Thyroid gland (tissue), 4 donors: ENCODE measurements at places on chromosomes 11 and 22.

DNA sequence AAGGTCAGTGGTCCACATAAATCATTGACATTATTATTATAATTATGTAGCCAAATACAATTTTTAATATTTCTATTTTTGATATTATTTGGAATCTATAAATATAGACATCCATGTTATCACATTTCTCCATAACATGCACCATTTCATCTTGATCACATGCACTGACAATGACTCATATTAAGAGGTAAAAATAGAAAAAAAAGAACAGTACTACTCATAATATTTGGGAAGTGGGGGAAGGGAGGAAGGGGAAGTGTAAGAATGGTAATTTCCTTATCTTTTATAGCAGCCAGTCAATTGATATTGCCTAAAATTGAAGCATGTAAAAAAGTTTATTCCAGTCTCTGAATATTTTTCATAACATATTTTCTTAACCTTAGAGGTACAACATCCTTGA lies 72.3 kb downstream of the ADM start:
- no peak for DNase-seq

DNA sequence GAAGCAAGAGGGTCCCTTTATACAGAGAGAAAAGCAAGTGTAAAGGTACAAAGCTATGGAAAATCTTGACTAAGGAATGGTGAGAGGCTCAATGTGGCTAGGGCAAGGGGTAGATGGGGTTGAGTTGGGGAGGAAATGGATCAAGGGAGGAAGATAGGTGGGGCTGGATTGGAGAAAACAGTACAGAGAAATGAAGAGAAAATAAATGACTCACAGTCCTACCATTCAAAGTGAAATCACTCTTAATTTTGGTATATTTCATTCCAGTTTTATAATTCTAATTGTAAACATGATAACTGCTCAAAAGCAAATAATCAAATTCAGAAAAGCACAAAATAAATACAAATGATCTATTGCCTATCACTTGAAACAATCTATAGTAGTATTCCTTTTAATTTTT lies 16.6 kb downstream of the UBE4A start:
- no peak for DNase-seq

- DNase-seq: no peak
Measured at GRCh38 chr11:20474176-20474881, 86.8 kb downstream of the PRMT3 start.

DNA sequence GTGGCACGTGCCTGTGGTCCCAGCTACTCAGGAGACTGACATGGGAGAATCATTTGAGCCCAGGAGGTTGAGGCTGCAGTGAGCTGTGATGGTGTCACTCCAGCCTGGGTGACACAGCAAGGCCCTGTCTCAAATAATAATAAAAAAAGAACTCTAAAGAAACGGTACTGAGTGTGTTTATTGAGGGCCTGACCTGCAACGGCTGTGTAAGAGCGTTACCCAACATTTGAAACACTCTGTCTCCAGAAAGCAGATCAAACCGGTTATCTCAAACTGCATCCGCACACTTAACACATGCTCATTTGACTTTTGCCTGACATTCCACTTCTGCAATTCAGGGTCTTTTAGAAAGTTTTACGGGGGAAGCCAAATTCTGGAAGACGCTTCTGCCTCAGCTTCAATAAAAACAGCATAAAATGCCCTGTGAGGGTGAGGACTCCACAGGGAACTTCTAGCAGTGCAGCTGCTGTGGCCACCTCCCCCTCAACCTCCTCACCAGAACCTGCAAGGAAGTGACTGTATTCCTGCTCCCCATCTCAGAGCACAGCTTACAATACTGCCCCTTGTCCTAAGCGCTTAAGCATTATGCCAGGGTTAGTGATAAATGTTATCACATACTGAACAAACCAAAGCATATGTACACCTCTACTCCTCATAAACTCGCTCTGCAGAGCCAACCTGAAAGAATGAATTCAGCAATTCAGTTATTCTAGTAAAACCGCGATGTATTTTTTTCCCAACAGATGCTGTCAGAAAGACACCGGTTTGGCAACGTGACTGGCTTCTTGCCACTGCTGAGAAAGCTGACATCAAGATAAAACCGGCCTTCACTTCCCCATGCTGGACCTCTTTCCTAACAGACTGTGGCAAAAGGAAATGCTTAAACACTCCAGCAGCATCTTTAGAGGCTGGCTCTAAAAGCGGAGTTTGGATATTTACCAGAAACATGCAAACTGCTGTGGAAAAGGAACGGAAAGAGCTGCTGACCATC lies 52.2 kb downstream of the PRDM10 start:
- DNase-seq: peak; percentile 56

GRCh38 chr11:2127482-2128129 lies 11.6 kb downstream of the IGF2 start:
- no peak for DNase-seq

- peak; percentile 78 for DNase-seq
Measured at GRCh38 chr22:32202539-32203180, 2.2 kb downstream of the RFPL2 start.

- DNase-seq: no peak
Measured at GRCh38 chr11:72848846-72849466, 34.7 kb downstream of the ATG16L2 start.

GRCh38 chr22:31474743-31475142 lies 14.9 kb downstream of the EIF4ENIF1 start:
- peak; percentile 17 for DNase-seq

- peak; percentile 17 for DNase-seq
Measured at GRCh38 chr11:6755303-6755952, 16.3 kb downstream of the OR2AG2 start.

DNA sequence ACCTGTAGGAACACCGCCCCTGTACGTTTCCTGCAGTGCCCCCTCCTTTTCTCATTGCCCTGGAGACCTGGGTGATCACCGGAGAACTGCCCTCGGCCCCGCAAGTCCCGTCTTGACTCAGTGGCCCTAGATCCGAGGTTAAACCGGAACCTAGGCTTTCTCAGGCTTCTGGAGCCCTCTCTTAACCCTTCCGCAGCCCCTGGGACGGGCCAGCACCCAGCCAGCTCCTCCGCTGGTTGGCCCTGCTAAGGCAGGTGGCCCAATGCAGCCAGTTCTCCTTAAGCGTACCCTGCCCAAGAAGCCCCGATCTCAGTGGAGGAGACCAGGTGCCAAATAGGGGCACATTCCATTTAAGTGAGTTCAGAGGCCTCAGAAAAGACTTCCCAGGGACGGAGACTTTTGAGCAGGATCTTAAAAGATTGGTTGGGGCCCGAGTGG lies 776 bp downstream of the NLRX1 start:
- DNase-seq: peak; percentile 51

- no peak for DNase-seq
Measured at GRCh38 chr11:121914508-121915059, 201.4 kb downstream of the BLID start.

- DNase-seq: no peak
Measured at GRCh38 chr11:11843211-11843621, 1.4 kb downstream of the USP47 start.

- no peak for DNase-seq
Measured at GRCh38 chr22:31754813-31755212, 994 bp downstream of the DEPDC5 start.

DNA sequence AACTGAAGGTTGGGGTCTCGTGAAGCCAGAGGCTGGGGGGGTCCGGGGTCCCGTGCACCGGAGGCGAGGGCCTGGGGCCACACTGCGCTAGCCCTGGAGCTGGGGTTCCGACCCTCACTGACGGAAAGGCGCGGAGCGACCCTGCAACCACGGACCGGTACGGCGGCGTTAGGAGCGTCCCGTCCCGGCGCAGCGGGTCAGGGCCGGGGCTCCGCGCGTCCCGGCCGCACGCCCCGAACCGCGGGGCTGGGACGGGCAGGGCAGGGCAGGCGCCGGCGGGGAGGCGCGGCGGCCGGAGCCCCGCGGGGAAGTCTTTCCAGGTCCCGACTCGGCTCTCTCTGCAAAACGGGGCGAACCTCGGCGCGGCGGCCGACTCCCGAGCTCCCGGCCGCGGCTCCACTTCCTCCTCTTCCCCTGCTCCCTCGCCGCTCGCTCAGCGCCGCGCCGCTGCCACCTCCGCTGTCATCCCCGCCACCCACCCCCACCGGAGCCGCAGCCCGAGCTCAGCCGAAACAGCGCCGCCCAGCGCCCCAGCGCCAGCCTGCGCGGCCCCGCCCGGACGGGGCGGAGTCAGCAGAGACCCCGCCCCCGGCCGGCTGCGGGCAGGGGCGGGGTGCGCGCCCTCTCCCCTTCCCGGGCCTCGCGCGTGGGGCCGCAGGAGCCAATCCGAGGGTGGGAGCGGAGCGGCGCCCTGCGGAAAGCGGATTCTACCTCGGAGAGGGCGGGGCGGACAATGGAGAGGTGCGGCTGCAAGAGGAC lies at the start of gene GDPD5:
Gene GDPD5, minus strand, starts transcription at position 509 of the 759 bp plus-strand sequence. CDS start 48,206 bp downstream, outside the sequence.
- peak; percentile 76 for DNase-seq

DNA sequence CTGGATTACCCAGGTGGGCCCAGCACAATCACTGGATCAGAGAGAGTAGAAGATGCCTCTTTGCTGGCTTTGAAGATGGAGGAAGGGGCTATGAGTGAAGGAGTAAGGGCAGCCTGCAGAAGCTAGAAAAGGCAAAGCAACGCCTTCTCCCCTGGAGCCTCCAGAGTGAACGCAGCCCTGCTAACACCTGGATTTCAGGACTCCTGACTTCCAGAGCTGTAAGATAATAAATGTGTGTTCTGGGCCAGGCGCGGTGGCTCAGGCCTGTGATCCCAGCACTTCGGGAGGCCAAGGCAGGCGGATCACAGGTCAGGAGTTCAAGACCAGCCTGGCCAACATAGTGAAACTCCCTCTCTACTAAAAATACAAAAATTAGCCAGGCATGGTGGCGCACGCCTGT lies 102.4 kb downstream of the MORC2 start:
- DNase-seq: no peak

DNA sequence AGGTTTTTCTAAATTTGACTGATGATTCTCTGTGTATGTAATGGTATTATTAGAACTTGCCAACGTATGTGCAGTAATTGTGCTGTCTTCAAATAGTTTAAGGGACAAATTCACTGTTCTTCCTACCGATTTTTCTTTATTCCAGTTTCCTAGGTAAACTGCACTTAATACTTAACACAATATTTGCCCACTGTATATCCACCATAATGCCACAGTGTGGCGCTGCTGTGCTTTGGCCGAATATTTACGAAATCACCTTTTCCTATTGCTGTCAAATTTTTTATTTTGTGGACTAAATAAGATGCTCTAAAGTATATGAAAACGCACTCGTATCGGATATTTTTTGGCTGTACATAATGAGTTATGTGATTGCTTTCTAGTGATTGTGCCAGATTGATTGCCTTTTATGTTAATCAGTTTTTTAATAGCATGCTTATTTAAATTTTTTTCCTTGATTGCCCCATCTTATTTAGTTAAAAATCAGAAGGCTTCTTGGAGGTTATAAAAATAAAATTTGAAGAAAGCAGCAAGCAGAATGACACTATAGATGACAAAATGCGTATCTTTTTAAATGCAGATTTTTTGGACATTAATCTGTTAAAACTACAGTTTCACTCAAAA lies 10.5 kb downstream of the AASDHPPT start:
- DNase-seq: peak; percentile 64

GRCh38 chr11:86941871-86942599 lies 13.2 kb downstream of the FZD4 start:
- DNase-seq: no peak

DNA sequence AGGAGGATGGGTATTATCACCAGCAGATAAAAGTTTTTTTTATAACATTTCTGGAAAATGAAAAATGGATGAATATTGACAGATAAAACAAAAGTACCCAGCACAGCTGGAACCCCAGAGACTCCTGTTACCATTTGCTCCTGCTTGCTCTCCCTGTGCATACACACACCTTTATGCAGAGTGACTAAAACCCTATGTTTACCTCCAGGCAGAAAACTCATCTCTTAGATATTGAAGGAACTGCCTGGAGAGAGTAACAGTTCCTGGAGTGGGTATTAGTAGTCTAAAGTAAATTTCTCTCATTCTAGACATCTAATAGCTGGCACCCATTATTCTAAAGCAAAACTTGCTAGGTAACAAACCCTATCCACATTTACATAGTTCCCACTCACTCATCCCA lies 38.0 kb downstream of the CYP2R1 start:
- DNase-seq: no peak

DNA sequence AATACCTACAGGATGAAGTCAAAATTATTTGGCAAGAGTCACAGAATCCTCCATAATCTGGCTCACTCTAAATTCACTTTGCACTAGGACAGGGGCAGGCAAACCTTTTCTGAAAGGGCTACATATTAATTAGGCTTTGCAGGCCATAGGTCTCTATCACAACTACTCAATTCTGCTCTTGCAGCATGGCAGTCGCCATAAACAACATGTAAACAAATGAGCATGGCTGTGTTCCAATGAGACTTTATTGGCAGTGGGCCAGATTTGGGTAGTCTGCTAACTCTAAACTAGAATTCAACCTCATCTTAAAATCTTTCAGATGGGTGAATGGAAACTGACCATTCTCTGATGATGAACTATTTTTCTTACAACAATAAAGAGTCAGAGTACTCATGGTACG lies 5.8 kb downstream of the THRSP start:
- DNase-seq: no peak

DNA sequence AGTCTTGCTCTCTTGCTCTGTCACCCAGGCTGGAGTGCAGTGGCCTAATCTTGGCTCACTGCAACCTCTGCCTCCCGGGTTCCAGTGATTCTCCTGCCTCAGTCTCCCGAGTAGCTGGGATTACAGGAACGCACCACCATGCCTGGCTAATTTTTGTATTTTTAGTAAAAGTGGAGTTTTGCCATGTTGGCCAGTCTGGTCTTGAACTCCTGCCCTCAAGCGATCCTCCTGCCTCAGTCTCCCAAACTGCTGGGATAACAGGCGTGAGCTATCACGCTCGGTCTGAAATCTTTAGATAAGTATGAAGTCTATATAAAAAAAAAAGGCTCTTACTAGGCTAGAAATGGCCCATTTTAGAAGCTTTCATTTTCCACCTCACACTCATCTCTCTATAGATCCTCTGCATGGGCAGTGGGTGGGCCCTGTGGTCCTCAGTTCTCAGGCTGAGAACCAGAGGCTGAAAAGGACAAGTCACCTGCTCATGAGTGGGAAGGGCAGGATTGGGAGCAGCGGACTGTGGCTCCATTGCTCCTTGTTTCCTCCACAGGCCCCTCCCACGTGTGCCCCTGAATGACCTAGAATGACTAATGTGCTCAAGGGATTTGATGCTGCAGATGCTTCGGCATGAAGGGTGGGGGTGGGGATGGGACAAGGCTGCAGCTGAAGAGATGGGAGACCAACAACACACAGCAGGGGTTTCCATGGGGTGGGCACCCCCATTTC lies 19.8 kb upstream of the PRAME start:
- no peak for DNase-seq

- peak; percentile 13 for DNase-seq
Measured at GRCh38 chr11:110000031-110000502, 93.1 kb upstream of the ZC3H12C start.
